Aorta (tissue), 5 donors: ENCODE measurements at places on chromosomes 2 and 18. TPM values are rescaled to one million over a fixed set of nuclear protein-coding genes. Genes with fewer than 3 reads are reported as not detected.

- H3K27ac ChIP-seq: no peak overlapping the region
- H3K36me3 ChIP-seq: no peaks in the 10 kb centered on the region
- no peak overlapping the region for H3K4me3 ChIP-seq
- H3K4me1 ChIP-seq: no peaks in the 10 kb centered on the region
Measured at GRCh38 chr2:100513650-100514049, 43.4 kb downstream of the NMS start.

- no peaks in the 10 kb centered on the region for H3K36me3 ChIP-seq
- no peaks in the 10 kb centered on the region for H3K4me1 ChIP-seq
- DNase-seq: no peak
- H3K27me3 ChIP-seq: no peaks in the 10 kb centered on the region
- no peak overlapping the region for H3K27ac ChIP-seq
- no peak overlapping the region for H3K4me3 ChIP-seq
Measured at GRCh38 chr2:149221898-149222297, 108.5 kb upstream of the LYPD6 start.

DNA sequence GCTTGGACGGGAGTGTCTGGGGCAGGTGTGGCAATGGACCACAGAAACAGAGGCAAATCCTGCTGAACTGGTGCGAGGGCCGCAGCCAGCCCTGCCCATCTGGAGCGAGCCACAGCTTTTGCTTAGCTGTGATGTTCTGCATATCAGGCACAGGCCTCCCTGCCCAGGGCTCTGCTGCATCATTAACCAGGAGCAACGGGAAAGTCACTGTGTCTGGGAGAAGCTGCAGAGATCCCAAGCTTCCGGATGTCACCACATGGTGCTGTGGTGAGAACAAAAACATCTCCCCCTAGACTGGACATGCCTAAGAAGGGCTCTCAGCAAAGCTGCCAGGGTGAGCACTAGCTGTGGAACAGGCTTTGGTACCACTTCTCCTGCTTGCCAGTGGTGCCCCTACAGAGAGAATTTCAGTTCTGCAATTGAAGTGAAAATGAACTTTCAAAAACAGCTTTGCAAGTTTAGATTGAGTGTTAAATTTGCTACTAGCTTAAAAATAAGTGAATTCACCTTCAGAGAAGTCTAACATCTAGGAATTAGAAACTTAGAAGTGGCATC, 172.9 kb upstream of the MYT1L start:
- no peaks in the 10 kb centered on the region for H3K27me3 ChIP-seq
- no peak overlapping the region for H3K27ac ChIP-seq
- no peaks in the 10 kb centered on the region for H3K4me1 ChIP-seq
- no peak for DNase-seq
- no peak overlapping the region for H3K4me3 ChIP-seq

DNA sequence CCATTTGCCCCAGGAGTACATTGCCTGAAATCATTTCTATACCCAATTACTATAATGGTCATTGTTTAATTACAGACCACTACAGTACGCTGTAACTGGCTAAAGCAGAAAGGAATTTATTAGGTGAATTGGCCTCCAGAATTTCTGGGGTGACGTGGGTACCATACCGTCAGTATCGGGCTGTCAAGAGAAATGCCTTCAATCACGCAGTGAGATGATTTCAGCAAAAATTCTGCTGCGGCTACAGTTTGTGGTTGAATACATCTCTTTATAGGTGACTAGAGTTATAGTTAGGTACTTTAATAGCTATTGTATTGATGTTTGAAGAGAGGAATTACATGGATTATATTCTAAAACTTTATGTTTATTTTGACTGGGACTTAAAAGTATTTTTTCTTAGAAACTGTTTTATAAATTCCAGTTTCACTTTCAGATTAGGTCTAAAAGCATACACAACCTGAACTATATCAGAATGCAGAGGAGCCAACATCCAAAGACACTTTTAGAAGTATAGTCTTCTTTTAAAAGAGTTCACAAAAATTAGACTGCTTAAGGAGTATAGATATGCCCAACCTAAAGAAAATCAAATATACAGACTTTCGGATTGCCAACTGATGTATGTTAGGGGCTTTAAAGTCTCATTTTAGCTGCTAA, 128.4 kb downstream of the TTC27 start:
- peaks cover 3% of the 10 kb centered on the region for H3K4me1 ChIP-seq
- no peaks in the 10 kb centered on the region for H3K36me3 ChIP-seq
- no peak overlapping the region for H3K27ac ChIP-seq

- H3K4me3 ChIP-seq: no peak overlapping the region
- H3K4me1 ChIP-seq: no peaks in the 10 kb centered on the region
Measured at GRCh38 chr2:47259829-47260228, 104.7 kb upstream of the STPG4 start.

DNA sequence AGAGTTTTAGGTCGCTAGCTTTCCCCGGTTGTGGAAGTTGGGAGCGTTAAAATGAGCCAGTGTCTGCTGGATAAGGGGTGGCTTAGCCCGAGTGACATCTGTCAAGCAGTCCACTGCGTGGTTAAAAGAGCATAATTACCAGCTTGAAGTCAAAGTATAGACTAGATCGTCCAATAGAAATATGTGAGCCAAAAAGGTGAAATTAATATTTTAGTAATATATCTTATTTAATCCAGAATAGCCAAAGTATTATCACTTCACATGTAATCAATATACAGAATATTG, 654 bp downstream of the COMMD1 start:
- no peak overlapping the region for H3K27ac ChIP-seq
- H3K4me3 ChIP-seq: peak overlapping the region; percentile 58
- H3K4me1 ChIP-seq: no peaks in the 10 kb centered on the region
- H3K27me3 ChIP-seq: no peaks in the 10 kb centered on the region
- H3K36me3 ChIP-seq: no peaks in the 10 kb centered on the region
- no peak for DNase-seq

DNA sequence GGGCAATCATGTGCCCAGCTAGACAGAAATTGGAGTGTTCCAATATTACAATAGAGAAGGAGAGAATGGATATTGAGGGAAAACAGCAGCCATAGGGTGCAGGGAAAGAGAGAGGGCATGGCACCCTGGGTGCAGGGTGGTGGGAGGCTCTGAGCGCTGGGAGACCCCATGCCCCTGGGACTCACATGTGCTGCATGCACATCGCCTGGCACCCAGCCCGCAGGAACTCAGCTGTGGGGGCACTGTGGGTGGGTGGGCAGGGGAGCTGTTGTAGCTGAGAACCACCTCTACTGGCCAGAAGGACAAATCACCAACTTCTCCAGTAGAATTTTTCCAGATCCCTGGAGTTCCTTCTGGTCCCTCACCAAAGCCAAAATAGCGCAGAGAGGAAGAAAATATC, 7.2 kb upstream of the NEURL3 start:
- no peaks in the 10 kb centered on the region for H3K4me1 ChIP-seq
- H3K36me3 ChIP-seq: no peaks in the 10 kb centered on the region
- DNase-seq: no peak
- H3K27me3 ChIP-seq: no peaks in the 10 kb centered on the region
- no peak overlapping the region for H3K27ac ChIP-seq

GRCh38 chr18:25279133-25279532, 72.8 kb downstream of the ZNF521 start:
- H3K27me3 ChIP-seq: no peaks in the 10 kb centered on the region
- DNase-seq: no peak
- H3K27ac ChIP-seq: no peak overlapping the region
- no peak overlapping the region for H3K4me3 ChIP-seq
- no peaks in the 10 kb centered on the region for H3K4me1 ChIP-seq
- H3K36me3 ChIP-seq: no peaks in the 10 kb centered on the region

DNA sequence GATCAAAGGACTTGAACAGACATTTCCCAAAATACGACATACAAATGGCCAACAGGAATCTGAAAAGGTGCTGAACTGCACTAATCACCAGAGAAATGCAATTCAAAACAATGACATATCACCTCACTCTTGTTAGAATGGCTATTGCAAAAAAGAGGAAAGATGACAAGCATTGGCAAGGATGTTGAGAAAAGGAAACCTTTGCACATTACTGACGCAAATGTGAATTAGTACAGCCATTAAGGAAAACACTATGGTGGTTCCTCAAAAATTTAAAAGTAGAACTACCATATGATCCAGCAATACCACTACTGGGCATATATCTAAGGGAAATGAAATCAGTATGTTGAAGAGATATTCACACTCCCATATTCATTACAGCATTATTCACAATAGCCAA, 57.7 kb upstream of the ASPRV1 start:
- no peaks in the 10 kb centered on the region for H3K27me3 ChIP-seq
- DNase-seq: no peak
- H3K36me3 ChIP-seq: peaks cover 2% of the 10 kb centered on the region
- no peak overlapping the region for H3K4me3 ChIP-seq

GRCh38 chr2:31729442-31730092, 148.8 kb upstream of the SRD5A2 start:
- DNase-seq: no peak
- H3K36me3 ChIP-seq: no peaks in the 10 kb centered on the region
- no peak overlapping the region for H3K27ac ChIP-seq
- no peaks in the 10 kb centered on the region for H3K4me1 ChIP-seq

DNA sequence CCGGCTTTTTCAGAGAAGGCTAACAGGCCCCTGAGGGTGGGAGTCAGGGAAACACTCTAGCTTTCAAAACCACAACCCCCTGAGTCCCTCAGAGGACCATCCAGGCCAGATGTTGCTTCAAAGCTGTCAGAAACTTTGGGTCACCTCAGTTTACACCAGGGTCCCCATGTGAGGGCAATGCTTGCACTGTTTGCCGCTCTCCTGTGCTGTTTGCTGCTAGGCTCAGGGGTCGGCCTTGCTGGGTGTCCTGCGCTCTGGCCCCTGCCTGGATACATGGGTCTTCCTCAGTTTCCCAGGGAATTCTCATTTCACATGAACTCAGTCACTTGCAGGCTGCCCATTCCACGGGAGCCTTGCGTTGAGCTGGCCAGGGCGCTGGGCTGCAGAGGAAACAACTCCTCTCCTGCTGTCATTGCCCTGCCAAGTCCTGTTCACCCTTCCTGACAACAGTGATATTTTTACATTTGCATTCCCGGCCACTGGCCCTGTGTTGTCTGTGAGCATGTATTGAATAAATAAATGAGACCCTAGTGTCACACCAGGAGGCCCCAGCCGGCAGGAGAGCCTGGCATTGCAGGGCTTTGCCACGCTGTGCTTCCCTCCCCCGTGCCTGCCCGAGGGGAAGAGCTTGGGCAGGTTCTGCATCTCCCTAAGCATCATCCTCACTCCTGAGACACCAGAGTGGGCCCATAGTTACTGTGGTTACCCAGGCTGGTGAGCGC, 73.2 kb upstream of the RAB6C start:
- H3K27ac ChIP-seq: no peak overlapping the region
- H3K4me1 ChIP-seq: no peaks in the 10 kb centered on the region
- peak; percentile 59 for DNase-seq
- no peaks in the 10 kb centered on the region for H3K36me3 ChIP-seq
- no peak overlapping the region for H3K4me3 ChIP-seq

DNA sequence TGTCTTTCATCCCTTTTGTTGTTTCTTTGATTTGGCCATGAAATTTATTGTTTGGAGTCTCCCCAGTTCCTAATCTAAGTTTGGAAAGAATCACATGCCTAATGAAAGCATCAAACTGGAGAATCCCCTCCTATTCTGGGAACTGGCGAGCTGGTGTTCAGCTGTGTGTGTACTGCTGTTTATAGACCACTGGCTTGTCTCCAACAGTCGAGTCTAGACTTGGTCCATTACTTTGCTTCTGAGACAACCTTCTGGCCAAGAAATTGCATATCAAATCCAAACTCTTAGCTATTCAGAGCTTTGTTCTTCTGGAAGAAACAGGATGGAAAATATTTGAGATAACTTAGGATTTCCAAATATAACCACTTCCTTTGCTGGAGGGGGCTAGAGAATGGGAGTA, 111.5 kb upstream of the THSD7B start:
- H3K4me3 ChIP-seq: no peak overlapping the region
- no peaks in the 10 kb centered on the region for H3K27me3 ChIP-seq

Gene TTN
- total RNA-seq: 41.7 TPM

Gene ARMC9
- total RNA-seq: 50.7 TPM

Gene SERPINB3
- total RNA-seq: not detected

Gene KRTCAP3
- 1.8 TPM for total RNA-seq

Gene CREG2
- total RNA-seq: not detected
